ENCODE measurements at places on chromosomes 7 and 10.

GRCh38 chr10:56359837-56360236 lies 1.2 kb downstream of the ZWINT start:
- no peak for DNase-seq

- no peak for DNase-seq
Measured at GRCh38 chr7:45563401-45563800, 10.8 kb upstream of the ADCY1 start.

DNA sequence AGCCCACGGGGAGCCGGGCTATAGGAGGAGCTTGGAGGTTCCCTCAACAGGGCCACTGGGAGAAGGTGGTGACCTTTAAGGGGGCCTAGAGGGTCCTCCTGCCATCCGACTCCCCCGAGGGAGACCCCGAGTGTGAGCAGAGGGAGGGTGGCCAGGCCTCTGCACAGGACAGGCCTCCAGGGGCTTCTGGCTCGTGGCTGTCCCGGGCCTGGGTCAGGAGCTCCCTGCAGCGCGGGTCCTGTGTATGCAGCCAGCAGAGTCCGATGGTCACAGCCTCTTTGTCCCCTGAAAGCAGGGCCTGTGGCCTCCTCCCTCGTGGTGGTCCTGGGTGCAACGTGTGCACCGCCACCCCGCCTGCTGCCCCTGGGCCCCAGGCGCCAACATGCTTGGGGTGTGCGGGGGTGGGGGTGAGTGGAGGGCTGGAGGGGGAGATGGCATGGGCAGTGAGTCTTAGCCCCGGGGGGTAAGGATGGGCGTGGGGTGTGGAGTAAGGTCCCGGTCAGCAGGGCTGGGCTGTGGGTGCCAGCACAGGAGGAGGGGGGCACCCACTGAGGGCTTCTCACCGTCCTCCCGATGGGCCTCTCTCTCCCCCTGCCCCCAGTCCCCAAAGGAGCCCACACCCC lies 27.1 kb downstream of the UNCX start:
- DNase-seq: no peak

- DNase-seq: no peak
Measured at GRCh38 chr7:70614237-70615045, 517.5 kb upstream of the GALNT17 start.

DNA sequence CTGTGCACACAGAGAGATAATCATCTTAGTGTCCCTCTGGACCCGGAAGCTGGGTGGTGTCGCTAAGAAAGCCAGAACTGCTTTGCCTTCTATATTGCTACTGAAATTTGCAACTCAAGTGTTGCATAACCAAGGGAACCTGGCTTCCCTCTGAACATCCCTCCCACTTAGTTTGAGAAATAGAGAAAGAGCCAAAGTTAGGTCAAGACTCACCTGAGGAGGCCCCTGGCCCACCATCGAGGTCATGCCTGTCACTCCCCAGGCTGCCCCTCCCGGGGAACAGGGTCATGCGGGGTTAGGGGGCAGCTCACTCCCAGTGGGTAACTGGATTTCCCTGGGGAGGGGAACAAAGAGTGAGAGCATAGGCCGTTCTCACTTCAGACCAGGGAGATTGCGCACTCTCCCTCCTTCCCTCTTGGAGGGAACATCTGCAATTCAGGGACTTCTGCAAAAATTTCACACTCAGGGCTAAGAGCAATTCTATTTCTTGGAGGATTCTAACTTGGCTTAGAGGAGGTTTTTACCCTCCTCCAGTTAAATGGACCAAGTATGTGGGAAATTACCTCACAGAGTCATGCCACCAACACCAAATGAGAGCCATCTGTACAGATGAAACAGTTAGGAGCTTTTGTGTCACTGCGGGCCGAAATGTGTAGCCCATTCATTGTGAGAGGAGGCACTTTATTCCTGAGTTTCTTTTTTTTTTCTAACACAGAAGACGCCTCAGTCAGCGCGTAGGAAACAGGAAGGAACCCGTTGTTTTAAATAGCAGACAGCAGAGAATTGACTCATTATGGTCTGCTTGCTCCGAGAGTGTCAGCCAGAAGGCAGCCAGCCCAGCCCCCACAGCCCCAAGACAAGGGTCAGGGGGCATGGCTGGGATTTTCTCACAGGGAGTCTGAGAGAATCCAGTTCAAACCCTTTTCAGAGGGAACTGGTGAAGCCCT lies 221.3 kb downstream of the ARHGAP12 start:
- DNase-seq: peak; percentile 42

DNA sequence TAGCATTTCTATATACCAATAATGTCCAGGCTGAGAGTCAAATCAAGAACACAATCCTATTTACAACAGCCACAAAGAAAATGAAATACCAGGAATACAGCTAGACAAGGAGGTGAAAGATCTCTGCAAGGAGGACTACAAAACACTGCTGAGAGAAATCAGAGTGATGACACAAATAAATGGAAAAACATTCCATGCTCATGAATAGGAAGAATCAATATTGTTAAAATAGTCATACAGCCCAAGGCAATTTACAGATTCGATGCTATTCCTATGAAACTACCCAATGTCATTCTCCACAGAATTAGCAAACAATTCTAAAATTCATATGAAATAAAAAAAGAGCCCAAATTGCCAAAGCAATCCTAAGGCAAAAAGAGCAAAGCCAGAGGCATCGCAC lies 116.8 kb upstream of the ZNF32 start:
- no peak for DNase-seq

DNA sequence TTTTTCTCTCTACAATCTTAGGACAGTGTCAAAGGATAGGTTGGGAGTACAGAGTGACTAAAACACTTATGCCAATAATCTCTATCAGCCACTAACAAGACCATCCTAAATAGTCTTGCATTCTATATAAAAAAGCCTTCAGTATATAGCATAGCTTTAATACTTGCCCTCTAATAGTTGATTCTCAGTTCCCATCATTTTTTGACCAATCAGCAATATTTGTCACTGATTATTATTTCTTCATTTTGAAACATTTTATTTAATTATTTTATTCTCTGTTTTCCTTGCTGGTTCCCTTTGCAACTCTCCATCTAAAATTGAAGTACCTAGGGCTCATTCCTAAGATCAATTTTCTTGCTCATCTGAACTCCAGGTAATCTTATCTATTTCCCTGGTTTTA lies 470.0 kb downstream of the MAGI2 start:
- DNase-seq: no peak

GRCh38 chr10:127743205-127743604 lies 6.2 kb downstream of the FOXI2 start:
- no peak for DNase-seq

Measured in right renal cortex interstitium (tissue), 3 donors.